ENCODE measurements at places on chromosomes 4 and X. TPM values are rescaled to one million over a fixed set of nuclear protein-coding genes. Genes with fewer than 3 reads are reported as not detected.

Gene SPANXN3
- total RNA-seq: not detected

Gene SLITRK2
- not detected for total RNA-seq

Gene AFM
- not detected for total RNA-seq

Gene FAT4
- total RNA-seq: 18.5 TPM

Gene POU4F2
- total RNA-seq: not detected

Gene FRG2
- not detected for total RNA-seq

Gene F8A2
- not detected for total RNA-seq

Gene XAGE2
- not detected for total RNA-seq
